ENCODE measurements at places on chromosomes 1 and 21.

DNA sequence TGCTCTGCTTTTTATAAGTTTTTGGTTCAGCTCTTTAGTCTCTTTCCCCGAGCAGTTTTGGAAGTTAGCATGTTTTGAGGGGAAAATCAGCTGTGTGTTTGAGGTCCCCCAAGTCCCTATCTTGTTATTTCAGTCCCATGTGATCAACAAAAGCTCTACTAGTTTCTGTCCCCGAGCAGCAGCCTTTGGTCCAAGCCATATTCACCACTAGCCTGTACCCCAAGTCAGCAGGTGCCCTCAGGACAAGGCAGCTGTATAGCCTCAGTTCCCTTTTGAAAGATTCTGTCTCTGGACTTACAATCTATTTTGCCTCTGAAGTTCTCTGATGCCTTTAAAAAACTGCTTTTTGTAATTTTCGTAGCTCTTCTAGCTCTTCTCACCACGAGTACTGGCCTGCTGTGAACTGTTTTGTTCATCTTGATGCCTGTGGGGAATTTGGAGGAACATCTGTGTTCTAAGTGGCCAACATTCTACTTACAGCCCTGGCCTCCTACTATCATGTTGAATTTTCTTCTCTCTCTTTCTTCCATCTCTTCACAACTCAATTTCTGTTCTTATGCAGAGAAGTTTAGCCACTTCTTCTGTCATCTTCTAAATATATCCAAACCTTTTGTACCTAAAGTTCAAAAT lies 16.7 kb downstream of the UAP1 start:
- DNase-seq = no peak

DNA sequence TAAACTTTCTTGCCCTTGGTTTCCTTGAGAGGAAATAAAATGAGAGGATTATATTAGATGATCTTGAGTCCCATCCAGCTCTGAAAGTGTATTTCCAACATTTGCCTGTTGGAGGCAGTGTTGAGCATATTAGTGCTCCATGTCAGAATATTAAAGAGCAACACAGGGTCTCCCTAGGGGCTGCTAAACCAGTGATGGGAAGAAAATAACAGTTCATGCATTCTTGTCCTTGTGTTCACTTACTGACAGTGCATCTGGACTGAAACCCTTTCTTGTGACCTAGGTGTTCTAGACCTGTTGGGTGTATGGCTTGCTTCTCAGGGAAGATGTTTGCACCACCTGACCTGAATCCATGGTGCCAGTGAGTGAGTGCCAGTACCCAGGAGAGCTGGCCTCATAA lies 124.7 kb upstream of the KIAA0040 start:
- DNase-seq = no peak

DNA sequence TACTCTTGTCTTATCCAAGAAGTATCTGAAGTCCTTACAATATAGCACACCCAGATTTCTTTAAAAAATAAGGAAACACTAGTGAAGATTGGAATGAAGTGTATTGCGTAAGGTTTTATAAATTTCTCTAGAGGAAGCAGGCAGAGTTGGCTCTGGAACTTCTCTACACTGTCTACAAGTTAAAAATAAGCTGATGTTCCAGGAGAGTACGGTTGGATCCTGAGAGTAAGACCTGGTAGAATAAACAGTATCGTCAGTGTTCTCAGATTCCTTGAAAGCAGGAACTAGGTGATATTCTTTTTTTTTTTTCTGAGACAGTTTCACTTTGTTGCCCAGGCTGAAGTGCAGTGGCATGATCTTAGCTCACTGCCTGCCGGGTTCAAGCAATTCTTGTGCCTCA lies 107.9 kb downstream of the USP25 start:
- DNase-seq = no peak

- no peak for DNase-seq
These were observed 69.8 kb upstream of the ATP5PO start for GRCh38 chr21:33985117-33986050.

GRCh38 chr1:34034036-34034435 lies 131.0 kb downstream of the CSMD2 start:
- DNase-seq = no peak

DNA sequence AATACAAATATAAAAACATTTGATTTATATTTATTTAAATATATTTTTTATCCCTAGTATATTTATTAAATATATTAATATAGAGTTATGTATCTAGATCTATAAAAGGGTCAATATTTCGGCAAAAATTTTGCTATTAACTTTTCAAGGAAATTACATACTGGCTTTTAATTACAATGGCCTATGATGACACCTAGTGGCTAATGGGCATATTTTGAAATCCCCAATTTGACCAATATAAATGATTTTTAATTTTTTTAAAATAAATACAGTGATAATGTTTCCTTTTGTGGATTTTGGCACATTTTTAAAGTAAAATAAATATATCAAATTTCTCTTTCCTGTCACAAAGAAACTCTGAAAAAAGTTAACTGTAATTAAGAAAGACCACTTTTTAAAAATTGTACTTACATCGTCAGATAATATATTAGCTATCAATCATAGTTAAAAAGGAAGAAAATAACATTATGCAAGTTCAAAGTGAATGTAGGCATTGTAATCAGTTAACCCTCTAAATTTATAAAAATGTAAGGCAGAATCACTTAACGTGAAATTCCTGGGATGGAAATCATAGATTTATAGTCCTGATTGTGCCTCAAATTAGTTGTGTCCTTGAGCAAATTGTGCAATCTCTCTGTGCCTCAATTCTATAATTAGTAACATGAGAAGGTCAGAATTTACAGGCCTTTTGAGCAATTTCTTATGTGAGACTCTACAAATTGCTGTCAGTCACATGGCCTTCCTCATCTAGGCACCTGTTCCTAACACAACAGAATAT lies 25.6 kb upstream of the RGS13 start:
- no peak for DNase-seq

DNA sequence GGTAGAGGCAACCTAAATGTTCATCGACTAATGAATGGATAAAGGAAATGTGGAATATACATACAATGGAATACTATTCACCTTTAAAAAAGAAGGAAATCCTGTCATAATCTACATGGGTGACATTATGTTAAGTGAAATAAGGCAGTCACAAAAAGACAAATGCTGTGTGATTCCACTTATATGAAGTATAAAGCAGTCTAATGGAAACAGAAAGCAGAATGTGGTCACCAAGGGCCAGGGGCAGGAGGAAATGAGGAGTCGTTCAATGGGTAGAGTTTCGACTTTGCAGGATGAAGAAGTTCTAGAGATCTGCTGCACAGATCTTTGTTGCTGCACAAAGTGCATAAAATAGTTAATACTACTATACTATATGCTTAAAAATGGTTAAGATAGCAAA lies 7.8 kb downstream of the DIPK1A start:
- no peak for DNase-seq

- DNase-seq = no peak
These were observed 248.3 kb upstream of the CAMK1G start for GRCh38 chr1:209335178-209335577.

- DNase-seq = no peak
These were observed 51.3 kb downstream of the DHRS3 start for GRCh38 chr1:12566484-12567287.

DNA sequence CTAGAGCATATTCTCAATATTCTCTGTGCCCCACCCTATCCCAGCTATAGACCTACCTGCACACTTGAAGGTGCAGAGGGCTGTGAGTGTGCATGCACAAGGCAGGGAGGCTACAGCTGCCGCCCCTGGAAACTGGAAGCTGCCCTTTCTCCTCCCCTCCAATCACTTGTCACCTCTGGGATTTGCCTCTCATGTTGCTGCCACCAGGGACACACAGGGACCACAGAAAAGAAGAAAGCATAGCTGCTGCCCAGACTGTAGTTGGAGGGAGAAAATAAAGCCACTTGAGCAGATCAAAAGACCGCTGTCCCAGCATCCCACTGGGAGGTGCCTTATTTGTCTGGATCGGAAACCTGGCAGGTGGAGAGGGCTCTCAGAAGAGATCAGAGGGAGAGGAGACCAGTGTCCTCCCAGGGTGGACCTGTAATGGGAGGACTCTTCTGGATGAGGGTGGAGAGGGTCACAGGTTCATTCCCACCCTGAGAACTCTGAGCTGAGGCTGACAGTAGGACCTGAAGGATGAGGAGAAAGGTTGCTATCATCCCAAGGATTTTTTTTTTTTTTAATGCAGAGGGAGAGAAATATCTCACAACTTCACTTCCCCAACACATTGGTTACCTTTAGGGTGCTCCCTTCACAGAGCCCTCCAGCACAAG lies 7.6 kb upstream of the INPP5B start:
- DNase-seq = no peak

DNA sequence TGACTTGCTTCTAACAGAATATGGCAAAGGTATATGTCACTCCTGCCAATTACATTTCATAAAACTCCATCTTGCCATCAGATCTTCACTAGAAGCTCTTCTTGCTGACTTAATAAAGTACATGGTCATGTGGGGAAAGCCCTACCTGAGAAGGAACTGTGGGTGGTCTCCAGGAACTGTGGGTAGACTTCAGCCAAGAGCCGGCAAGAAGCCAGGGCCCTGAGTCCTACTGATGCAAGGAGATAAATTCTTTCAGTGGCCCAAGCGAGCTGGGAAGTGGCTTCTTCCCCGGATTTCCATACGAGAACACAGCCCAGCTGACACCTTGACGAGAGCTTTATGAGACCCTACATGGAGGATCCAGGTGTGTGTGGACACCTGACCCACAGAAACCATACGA lies 228.7 kb downstream of the SMYD3 start:
- DNase-seq = no peak

GRCh38 chr21:25885405-25885804 lies 150.6 kb downstream of the GABPA start:
- DNase-seq = no peak

GRCh38 chr1:162177126-162177525 lies 107.6 kb downstream of the NOS1AP start:
- no peak for DNase-seq

GRCh38 chr1:219489636-219490035 lies 123.3 kb downstream of the ZC3H11B start:
- no peak for DNase-seq

DNA sequence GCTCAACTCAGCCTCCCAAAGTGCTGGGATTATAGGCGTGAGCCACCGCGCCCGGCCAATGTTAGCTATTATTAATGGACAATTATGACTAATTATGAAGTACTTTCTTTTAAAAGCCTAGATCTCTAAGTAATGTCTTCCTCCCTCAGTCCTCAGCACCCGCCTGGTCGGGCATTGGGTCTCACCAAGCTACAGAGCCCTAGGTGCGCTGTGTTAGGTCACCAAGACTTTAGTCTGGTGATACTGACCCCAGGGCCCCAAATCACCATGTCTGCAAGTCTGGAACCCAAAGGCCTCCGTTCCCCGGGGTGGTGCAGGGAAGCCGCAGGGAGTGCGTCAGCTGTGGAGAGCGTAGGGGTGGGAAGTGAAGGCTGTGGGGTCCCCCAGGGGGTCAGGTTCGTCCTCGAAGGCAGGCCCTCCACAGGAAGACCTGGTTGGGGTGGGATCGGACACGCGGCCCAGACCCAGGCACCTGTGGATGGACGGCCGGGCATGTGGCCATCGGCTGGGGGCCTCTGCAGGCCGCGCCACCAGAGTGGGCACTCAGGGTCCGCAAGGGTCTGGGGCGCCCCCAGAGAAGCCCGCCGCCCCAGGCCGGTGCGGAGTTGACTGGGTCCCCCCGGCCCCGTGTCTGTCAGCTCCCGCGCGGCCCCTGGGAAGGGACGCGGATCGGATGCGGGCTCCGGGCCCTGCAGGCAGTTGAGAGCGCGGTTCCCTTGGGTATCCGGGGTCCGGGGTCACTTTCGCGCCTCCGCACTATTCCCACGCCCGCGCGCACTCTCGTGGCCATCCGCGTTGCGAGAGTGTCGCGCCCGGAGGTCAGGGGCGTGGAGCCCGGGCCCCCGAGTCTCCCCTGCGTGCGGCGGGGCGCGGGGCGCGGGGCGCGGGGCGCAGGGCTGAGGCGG lies 710 bp upstream of the PDXK start:
- DNase-seq = no peak

DNA sequence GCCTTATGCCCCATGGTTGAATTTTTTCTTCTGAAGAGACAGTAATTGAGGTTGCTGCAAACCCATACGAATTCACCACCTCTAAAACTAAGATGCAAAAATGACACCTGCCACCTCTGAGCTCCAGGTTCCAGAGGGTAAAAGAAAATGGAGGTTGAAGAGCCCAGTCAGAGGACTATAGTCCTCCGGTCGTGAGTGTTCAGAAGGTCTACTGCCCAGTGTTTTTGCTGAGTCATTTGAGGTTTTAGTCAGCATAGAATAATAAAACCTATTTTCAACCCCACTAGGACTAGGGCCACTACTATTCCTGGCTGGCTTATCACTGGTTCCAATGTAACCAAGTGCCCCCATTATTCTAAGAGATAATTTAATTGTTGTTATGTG lies 12.9 kb upstream of the SLAMF7 start:
- no peak for DNase-seq

DNA sequence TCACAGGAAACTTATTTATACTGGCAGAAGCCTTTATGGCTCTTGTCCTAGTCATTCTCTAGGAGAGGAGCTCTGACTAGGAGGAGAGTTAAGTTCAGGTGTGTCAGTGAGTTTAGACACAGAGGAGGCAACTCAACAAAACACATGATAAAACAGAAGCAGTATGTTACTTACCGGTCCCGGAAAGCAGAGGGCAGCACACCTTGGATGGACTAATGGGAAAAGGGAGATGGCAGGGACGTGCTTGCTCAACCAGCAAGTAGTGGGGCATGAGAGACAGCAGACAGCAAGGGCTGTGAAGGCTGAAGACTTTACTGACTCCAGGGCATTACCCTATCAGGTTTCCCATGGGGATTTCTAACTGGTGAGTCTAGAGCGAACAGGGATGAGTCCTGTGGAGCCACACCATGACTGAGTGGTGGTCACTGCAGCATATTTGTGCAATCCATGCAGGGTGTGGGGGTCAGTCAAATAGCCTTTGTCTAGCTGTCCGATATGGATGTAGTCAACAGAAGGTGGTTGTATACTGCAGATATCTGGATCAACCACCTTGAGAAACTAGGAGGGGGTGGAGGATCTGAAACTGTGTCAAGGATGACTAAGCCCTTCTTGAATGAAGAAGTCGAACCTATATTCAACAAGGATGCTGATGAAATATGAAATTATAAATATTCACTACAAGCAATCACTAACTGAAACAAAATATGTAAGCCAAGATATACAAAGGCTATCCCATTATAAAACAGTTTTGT lies 596.3 kb upstream of the CHRM3 start:
- DNase-seq = no peak

DNA sequence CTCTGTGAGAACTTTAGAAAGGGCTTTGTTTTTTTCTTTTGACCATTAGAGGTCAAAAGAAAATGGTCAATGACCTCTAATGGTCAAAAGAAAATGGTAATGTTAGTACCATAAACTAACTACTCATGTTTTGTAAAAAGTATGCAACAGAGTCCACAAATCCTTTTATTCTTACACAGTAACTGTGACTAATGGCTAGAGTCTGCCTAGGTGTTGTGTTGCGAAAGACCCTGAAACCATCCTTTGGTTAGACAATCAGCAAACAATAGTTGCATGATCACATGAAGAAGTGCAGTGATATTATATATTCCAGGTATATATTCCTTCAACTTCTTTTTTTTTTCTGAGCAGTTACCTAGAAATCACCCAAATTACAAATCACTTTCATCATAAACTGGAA lies 40.9 kb downstream of the NEGR1 start:
- no peak for DNase-seq

Measured in stimulated activated CD8-positive, alpha-beta memory T cell treated with anti-CD3 and anti-CD28 coated beads, Interleukin-15, amount 100 ng/mL, for 24 hours (primary cell).